ENCODE measurements at places on chromosomes 2 and 18.

- DNase-seq = no peak
Observed at GRCh38 chr18:76487782-76488181, 7.3 kb downstream of the ZNF516 start.

DNA sequence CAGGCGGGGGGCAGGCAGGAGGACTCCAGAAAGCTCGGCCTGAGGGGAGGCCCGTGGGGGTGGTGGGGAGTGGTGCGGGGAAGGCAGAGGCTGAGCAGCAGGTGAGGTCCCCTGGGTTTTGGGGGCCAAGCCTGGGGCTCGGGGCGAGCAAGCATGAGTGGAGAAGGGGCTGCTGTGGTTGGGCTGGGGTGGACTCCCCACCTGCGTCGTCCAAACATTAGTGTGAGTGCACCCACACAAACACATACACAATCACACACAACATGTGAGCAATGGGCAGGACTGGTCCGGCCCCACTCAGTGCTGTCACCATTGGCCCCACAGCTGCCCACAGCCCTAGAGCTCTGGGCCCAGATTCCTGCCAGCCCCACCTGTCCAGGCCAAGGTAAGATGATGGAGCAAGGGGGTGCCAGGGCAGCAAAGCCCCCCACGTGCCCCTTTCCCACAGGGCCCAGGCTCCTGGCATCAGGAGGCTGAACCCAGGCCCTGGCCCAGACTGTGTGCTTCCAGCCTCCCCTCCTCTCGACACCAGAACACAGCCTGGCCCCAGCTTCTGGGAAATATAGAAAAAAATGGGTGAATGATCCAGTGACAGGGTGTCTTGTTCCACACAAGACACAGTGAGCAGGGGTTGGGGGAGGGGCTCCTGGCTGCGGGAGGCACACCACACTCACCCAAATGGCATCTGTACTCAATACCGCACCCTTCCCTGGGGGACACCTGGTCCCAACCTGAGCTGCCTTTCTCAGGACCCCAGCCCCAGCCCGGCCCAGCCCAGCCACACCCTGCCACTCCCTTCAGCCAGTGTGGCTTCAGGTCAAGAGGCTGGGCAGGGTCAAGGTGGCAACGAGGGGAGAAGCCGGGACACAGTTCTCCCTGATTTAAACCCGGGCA lies 463 bp upstream of the ALPP start:
- no peak for DNase-seq

- no peak for DNase-seq
Observed at GRCh38 chr2:26479131-26479788, 1.3 kb upstream of the OTOF start.

GRCh38 chr2:126888046-126888445 lies 10.6 kb upstream of the TEX51 start:
- DNase-seq = no peak

- no peak for DNase-seq
Observed at GRCh38 chr2:25313711-25314513, 27.8 kb downstream of the DNMT3A start.

DNA sequence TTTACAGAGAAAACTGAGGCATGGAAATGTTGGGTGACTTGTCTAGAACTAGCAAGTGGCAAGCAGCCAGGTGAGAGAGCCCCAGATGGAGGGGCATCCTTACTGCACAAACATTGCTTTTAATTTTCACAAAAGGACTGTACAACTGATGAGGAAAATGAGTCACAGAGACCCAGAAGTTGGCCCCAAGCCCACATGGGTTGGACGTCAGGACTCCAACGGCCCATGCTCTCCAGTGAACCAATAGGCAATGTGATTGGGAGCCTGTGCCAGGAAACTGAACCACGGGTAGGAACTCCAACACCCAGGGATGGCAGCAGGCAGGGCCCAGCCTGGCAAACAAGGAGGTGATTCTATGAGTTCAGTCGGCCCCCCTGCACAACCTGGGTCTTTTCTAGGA lies 50.8 kb downstream of the PID1 start:
- no peak for DNase-seq

DNA sequence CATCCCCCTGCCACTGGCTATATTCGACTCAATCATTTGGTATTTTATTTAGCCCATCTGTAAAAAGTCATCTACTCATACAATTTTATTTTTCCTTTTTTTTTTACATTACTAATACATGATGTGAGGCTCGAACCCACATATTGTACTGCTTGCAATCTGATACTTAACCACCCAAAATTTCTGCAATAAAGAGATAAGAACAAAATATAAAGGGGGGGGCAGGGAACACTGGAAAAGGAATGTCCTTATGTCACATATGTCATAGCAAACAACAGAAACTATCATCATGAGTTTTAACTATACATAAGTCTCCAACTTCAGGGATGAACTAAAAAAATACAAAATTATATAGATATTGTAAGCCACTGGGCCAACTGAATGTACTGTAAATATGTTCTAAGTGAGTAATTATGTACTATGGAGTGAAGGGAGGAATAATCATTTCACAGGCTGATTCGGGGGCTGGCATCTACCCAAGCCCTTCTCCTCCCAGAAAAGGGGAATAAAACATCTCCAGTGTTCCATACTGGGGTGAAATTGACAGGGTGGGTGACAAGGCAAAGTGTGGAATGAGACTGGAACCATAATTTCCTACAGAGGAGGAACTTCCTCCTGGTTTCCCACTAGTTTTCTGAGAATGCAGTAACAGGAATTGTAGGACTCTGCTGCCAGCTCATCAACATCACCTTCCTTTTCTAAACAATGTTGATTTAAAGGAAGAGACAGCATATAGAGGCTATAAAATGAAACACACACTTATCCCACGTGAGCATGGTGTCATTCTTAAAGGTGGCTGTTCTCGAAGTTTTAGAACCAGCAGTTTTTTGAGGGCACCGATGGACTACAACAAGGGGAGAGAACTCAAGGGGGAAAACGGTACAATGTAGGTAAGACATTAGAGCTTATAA lies 79.5 kb downstream of the FARSB start:
- DNase-seq = no peak

- DNase-seq = no peak
Observed at GRCh38 chr2:179429060-179429471, 164.4 kb upstream of the SESTD1 start.

DNA sequence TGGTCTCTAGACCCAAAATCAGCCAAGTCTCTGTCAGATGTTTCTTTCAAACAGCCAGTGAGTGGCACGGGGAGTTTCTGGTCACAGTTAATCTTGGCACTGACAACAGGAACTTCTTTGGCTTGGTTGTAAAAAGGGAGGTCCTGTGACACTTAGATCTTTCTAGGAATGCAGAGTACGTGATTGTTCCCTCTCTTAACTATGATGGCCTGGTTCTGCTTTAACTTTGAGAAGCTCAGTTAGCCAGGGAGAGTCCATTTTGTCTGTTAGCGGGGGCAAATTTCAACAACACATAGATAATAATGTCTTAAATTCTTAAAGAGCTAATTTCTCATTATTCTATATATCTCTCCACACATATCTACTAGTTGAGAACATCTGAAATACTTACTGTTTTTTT lies 344.5 kb upstream of the LRRTM4 start:
- no peak for DNase-seq

DNA sequence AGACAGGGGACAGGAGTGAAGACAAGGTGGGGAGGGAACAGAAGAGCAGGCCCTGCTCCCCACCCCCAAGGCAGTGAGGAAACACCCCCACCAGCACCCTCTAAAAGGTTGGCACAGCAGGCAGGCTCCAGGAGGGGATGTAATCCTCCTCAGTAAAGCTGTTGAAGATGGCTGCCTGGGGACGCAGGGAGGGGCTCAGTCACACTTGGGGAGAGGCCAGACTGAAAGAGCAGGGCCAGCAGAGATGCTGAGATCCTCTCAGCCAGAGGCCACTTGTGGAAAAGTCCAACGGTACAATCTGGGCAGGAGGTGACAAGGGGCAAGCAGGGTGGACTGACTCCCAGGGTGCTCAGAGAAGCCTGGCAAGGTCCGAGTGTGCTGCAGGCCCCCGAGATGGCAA lies 154.8 kb upstream of the ID2 start:
- DNase-seq = no peak

DNA sequence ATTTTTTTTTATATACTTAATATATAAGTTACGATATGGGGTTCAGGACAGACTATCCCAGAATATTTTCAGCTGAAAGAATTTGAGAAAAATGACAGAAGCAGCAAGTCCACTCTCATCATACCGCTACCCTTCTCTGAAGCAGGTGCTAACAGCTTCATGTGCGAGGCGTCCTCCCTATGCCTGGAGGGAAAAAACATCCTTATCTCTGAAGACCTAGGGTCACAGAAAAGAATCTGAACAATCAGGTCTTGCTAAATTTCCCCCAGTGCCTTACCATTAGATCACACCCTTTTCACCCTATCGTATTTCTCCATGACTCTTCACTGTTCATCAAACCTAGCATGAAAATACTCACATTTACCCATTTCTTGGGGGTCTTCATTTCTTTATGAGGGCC lies 51.9 kb upstream of the CREB1 start:
- DNase-seq = no peak

GRCh38 chr2:216932113-216932862 lies 72.4 kb upstream of the TNP1 start:
- DNase-seq = no peak

- no peak for DNase-seq
Observed at GRCh38 chr2:16171425-16171920, 231.1 kb downstream of the MYCN start.

DNA sequence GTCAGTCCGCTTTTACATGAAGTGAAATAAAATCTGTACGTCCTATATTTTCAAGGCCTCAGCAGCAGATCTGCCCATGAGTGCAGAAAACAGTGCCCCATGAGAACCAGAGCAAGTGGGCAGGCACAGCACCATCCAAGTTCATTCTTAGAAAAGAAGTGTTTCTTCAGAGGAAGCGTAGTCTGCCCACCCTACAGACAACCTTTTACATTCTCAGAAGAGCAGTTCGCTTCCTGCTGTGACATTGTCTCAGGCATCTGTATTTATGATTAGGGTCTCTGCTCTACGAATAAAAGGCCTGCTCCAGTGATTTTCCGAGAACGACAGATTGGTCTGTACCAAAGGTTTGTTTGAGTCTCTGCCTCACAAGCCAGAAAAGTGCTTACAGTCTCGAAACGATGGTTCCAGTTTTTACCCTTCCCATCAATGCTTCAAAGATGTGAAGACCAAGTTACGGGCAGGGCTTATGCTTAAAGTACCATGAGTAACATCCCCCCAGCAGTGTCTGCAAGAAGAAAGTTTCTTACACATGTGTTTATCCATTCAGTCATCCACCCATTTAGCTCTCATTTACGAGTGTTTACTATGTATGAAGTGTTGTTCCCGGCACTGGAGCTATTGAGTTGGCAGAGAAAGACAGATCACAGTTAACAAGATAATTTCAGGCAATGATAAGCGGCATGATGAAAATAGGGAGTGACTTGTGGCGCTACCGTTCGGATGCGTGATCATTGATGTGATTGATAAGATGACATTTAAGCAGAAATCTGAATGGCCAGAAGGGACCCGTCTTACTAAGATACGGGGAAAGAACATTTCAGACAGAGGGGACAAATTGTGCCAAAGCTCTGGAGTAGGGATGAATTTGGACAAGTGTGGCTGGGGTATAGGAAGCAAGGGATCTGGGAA lies 31.4 kb upstream of the CTLA4 start:
- no peak for DNase-seq

GRCh38 chr2:85758361-85759256 lies 4.8 kb downstream of the ATOH8 start:
- DNase-seq = no peak

DNA sequence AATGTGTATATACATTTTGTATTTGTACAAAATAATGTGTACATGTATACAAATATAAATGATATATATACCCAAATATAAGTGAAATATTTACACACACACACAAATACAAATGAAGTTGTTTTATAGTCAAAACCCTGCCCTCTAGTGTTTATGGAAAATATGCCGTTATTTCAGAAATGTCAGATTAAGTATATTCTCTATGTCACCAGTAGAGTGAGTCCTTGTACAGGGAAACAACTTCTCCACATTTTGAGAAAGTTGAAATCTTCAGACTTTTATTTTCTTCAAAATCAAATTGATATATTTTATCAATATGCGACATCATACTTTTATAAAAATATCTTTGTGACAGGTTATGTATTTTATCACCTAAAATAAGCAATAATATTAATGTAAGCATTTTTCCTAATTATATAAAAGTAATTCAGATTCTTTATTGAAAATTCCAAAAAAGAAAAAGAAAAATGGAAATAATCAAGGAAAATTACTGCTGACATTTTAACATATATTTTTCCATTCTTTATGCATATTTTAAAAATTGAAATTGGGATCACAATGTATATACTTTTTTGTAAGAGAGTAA lies 22.4 kb downstream of the ARL6IP6 start:
- DNase-seq = peak; percentile 37

GRCh38 chr2:107001964-107002696 lies 116.2 kb upstream of the ST6GAL2 start:
- DNase-seq = no peak

GRCh38 chr2:124692707-124693106 lies 667.6 kb downstream of the CNTNAP5 start:
- DNase-seq = no peak

DNA sequence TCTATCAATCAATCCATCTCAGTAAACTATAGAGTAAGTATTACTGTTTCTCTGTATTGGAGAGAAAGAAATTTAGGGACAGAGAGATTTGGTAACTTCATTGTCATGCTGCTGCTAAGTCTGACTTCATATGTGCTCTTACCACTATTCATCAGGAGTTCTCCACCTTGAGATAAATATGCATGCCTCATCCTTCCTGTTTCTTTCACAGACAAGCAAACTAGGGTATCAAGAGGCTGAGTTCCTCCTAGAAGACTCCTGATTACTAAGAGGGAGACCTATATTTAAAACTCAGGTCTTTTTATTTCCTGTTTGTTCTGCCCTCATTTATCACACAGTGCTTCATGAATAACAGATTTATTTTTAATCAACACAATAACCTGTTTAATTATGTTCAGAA lies 34.1 kb downstream of the RIT2 start:
- no peak for DNase-seq

DNA sequence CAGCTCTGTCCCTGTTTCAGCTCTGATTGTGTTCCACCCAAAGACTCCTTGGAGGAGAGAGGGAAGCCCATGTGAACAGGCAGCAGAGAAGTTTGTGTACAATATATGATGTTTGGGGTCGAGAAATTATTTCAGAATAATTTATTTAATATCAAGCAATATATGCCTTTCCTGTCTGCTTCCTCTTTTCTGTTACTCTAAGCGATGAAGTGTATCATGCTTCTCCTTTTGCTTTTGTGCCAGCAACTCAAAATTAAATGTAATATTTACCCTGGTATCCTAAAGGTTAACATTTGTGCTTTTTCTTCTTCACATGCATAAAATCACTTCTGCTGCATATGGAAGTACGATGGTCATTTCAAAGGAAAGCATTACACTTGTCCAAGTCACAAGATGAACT lies 2.4 kb upstream of the NTSR2 start:
- no peak for DNase-seq

DNA sequence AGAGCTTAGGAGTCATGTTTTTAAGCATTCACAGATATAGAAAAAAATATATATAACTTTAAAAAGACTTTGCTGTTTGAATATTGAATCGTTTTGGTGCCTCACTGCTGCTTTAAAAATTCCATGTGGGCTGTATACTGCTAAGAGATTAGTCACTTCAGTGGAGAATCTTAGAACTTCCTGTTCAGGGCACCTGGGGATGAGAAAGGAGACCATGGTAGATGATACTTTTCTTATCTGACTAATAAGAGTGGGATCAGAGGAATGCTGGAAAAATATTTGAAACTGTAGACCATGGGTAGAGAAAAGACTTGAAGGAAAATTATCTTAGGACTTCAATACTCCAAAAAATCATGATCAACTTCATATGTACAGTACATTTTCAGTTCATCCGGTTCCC lies 442.2 kb upstream of the SETBP1 start:
- DNase-seq = no peak

- no peak for DNase-seq
Observed at GRCh38 chr2:172552547-172553291, 3.2 kb upstream of the PDK1 start.
